G401 (cell line): ENCODE measurements at places on chromosomes 16 and 17. TPM values are rescaled to one million over a fixed set of nuclear protein-coding genes. Genes with fewer than 3 reads are reported as not detected.

DNA sequence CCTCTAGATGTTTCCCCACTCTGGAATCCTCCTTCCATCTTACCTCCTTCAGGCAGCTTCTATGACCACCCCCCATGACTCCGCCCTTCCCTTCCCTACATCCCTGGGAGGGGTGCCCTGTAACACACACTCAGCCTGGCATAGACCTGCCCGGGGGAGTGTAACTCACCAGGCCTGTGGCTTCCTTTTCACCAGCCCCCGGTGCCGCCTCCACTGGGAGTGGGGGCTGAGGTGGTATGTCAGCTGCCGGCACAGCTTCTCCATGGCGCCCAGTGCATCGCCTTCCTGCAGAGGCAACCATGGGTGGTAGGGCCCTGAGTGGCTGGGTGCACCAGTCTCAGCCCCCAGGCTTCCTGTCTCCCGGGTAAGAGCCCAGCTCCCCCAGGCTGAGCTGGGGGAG lies 32.3 kb downstream of the TRPV2 start:
- DNase-seq, result no peak

The CD300E gene
- not detected in 2 replicates for total RNA-seq

- DNase-seq, result peak; percentile 92
Measured at GRCh38 chr16:89359264-89360147, 130.9 kb downstream of the ANKRD11 start.

DNA sequence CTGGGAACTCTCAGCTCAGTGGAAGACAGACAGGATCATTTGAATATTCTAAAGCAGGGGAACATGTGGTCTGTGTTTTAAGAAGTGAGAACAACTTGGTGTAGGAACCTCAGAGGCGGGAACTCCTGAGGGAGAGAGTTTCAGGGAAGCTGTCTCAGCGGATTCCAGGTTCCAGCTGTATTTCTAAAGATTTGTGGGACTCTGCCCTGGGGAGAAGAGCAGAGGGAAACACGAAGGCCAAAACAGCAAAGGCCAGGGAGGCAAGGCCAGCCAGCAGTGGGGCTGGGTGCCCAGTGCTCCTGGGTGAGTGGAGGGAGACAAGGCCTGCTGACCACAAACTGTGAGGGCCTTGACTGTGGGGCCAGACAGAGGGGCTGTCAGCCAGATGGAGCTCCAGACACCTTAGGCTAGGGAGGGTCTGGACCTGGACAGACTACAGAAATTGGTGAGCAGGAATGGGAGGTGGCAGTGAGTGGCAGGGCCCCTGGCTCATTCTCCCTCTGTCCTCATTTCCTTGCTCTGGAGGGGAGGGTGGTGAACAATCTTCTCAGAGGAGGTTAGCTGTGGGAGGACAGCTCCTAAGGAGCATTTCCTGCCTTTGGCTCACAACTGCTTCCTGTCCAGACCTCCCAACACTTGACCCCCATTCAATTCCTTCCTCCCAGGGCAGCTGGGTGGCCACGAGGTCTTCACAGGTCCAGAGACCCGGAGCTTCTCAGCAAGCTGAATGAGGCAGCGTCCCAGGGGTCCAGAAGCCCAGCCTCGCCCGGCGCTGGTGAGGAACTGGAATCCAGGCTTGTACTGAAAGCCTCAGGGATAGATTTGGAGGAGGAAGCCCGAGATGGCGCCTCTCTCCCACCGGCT lies 21.0 kb upstream of the FZD2 start:
- peak; percentile 45 for DNase-seq

DNA sequence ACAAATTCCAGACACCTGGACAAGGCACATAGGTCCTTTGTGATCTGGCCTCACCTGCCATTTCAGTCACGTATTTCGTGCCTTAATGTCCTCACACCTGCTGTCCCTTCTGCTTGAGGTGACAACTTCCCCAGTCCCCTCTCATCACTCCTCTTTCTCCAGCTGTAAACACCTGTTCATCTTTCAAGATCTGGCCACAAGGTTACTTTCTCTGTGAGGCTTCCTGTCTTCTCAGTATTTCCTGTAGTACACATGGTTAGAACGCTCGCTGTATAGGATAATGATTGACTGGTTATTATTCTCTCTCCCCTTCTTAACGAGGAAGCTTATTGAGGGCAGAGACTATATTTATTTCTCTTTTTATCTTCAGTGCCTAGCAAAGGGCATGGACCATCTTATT lies 74.5 kb upstream of the PMFBP1 start:
- DNase-seq, result no peak

- no peak for DNase-seq
Measured at GRCh38 chr17:55069983-55070529, 101.5 kb downstream of the STXBP4 start.

DNA sequence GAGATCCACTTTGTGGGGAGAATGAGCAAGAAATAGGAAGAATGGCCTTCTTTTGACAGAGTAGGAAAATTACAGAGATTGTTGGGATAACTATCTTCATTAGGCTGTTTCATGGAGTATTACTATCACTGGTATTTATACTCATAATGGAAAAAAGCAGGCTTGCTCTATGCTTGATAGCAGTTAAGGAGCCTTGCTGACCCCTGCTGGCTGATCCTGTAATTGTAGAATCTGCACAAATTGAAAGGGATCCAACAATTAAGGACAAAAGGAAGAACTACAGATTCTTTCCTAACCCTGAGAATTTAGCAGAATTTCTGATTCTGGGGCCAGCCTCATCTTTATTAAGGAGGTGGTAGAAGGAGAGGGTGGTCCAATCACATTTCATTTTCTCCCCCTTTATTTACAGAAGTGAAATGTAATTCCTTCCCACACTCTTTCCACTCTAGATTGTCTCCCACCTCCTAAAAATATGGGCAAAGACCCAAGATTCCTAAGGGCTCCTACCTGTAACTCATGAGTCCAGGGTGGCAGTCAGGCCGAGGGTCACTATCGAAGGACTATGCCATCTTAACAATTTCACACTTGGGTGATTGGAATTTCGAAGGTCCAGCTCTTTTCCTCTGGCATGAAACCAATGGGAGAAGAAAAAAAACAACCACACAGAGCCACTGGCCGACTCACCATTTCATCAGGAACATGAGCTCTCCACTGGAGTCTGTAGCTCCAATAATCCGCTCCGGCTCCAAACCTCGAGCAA lies 26.3 kb downstream of the NFE2L1 start:
- peak; percentile 82 for DNase-seq

DNA sequence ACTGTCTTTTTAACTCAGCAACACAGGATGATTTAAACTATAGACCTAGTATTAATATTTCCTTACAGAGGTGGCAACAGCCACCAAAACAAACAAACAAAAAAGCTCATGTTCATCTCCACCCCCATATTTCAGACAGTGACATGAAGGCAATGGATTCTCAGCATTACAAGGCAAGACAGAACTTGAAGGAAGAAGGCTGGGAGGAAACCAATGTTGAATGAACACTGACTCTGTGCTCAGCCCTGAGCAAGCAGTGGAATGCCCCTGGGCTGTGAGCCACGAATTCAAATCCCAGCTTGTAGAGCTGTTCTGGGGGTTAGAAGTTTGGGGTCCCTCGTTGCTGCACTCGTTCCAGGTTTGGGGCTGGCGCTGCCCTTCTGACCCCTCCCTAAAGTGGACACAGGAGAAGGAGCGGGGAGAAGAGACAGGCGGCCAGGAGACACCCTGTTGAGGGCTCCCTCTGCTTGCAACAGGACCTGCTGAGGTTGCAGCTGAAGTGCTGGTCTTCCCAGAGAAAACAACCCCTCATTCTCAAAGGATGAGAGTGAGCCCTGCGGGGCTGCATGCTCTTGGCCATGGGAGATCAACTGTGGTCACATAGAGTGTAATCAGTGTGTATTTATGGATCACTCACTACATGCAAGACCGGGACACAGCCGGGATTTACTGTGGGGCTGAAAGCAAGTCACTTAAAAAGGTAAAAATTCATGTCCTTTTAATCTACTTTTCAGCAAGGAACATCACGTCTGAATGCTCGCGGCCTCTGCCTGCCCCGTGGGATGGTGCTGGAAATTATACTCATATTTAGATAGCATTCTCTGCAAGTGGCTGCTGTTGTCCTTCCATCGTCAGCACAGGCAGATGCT lies 34.3 kb downstream of the MYH3 start:
- no peak for DNase-seq

The POLR2C gene
- 240 and 319 TPM in 2 replicates for total RNA-seq
